ENCODE measurements at places on chromosomes 13 and 19.

DNA sequence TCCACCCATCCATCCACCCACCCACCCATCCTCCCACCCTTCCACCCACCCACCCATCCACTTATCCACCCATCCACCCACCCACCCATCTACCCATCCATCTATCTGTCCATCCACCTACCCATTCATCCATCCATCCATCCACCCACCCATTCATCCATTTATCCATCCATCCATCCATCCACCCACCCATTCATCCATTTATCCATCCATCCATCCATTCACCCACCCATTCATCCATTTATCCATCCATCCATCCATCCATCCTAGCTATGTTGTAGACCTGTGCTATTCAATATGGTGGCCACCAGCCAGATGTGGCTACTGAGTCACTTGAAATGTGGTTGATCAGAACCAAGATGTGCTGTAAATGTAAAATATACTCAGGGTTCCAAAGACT lies 5.1 kb downstream of the CAMSAP3 start:
- no peak for DNase-seq

- no peak for DNase-seq
Measured at GRCh38 chr13:21232599-21232998, 56.1 kb downstream of the MRPL57 start.

GRCh38 chr13:29562786-29563438 lies 32.6 kb downstream of the SLC7A1 start:
- no peak for DNase-seq

GRCh38 chr19:43469160-43469480 lies 3.7 kb upstream of the LYPD3 start:
- no peak for DNase-seq

DNA sequence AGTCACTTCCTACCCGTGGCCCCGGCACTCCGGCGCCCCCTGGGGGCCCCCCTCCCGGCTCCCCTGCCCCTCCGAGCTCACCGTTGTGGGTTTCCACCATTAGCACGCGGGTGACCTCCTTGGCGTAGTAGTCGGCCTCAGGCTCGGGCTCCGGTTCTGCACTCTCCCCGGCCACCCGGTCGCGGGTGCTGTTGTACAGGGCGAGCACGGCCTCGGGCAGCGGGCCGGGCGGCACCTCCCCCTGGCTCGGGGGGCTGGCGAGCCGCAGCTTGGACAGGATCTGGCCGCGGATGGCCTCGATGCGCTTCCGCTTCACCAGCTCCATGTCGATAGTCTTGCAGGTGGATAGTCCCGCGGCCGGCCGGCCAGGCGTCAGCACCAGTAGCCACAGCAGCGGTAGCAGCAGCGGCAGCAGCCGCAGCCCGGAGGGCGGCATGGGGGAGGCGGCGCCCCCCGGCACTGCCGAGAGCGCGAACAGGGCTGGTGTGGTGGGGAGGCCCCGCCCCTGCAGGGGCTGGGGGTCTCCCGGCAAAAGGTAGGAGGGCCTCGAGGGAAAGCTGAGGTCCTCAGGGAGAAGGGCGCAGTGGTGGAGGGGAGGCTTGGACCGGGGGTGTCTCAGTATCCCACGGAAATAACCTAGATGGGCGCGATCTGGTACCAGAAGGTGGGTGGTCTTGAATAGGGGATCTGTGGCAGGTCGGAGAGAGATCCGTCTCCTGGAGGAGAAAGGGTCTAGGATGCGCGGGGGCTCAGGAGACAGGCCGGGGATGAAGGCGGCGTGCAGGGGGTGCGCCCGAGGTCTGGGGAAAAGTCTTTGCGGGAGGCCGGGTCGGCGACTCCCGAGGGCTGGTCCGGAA lies 885 bp downstream of the TGFB1 start:
- DNase-seq = peak; percentile 78

GRCh38 chr13:64867856-64868255 lies 2362.3 kb downstream of the PCDH9 start:
- DNase-seq = no peak

DNA sequence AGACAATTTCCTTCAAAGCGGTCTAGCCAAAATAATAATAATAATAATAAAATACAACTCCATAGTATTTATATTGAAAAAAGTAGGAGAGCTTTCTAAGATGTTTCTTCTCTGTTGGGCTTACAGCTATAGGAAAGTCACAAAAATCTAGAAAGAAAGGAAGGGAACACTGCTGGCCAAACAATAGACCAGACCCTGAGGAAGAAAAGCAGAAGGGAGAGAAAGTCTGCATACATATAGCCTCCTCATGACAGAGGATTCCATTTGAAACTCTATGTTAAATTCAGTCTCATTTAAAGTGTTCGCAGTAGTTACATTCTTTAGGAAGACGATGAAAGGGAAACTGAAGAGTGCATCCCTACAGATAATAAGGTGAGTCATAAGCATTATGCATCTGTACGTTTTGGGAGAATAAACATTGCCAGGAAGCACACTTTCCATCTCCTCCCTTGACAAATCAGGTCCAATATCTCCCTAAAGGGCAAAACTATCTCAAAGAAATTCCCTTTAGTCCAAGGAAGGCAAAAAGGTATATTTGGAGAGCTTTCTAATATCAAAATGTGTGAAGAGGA lies 86.5 kb downstream of the PCDH9 start:
- DNase-seq = no peak

GRCh38 chr13:24627090-24627714 lies 53.0 kb upstream of the ATP12A start:
- no peak for DNase-seq

- DNase-seq = no peak
Measured at GRCh38 chr19:33553530-33554310, 32.1 kb upstream of the PEPD start.

DNA sequence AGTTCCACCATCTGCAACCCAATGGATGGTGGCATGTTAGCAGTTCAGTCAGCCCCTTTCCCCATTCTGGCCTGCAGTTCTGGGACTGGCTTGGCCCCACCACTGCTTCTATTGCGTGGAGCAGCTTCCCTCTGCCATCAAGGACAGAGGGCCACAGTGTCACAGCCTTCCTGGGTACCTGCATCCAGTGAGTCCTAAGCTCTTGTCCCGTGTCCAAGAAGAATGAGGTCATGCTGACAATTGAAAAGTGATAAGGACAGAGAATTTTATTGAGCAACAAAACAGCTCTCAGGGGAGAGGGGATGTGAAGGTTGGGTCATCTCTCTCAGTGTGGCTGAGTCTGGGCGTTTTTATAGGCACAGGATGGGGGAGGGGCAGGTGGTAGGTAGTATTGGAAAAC lies 33.5 kb upstream of the SIN3B start:
- no peak for DNase-seq

GRCh38 chr19:6697291-6697690 lies 23.2 kb downstream of the C3 start:
- DNase-seq = no peak

- no peak for DNase-seq
Measured at GRCh38 chr13:37014609-37015008, 14.0 kb downstream of the EXOSC8 start.

DNA sequence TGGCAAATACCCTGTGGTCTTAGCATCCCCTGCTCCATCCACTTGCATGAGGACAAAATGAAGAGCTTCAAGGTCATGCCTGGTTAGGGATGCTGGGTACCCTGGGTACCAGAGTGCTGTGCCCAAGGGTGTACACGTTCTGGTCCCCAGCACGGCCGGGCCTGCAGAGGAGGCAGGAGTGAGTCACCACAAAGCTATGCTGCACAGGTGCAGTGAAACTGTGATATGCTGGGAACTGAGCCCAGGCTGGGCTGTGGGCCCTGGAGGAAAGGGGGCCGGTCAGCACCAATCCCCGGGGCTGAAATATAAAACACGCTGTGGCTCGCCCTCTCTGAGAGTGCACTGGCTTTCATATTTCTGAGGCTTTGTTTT lies 95.1 kb downstream of the TSHZ3 start:
- no peak for DNase-seq

- no peak for DNase-seq
Measured at GRCh38 chr13:85738696-85739320, 60.4 kb downstream of the SLITRK6 start.

DNA sequence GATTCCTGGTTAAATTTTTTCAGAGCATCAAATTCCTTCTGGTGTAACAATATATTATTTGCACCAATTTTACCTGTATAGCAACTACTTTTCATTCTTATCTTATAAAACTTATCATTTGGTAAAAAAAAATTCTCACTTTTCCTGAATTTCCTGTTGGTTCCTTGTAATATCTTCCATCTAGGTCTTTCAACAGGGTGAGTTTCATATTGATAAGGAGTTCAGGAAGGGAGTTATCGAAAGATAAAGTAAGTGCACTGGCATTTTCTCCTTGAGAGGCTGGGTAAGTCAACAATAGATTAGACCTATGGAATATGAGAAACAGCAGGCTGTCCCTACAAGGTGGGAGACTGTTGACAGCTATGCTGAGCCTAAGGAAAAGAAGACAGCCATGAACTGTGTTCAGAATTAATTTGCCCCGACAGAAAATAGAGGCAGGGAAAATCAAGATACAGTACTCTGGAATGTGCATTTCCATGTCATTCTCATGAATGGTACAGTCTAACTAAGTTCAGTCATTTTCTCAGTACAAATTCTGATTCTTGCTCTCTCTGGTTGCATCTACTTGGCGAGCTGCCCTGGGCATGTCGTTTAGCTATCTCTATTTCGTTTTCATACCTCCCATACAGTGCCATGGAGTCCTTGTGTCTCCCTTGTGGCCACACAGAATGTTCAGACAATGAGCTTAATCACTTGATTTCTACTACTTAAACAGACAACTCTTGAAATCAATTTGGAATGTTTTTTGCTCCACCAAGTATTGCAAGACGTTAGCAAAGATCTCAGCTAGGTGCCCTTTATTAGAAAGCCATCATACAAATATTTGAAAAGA lies 9.9 kb downstream of the IGFL1 start:
- no peak for DNase-seq

DNA sequence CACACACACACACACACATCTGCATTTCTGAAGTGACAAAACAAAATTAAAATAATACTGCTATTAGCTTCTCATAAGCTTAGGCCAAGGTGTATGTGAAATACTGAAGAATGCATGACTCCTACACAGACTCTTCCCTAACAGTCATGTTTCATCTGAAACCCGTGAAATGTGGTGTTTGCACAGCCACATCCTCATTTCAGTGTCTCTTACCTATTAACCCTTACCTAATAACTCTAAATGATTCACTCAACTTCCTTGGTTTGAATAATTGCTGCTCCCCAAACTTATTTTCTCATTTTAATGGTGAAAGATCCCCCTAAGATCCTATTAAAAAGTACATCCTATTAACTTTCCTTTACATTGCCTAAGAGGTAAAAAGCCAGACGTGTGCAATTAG lies 117.6 kb downstream of the MIPEP start:
- no peak for DNase-seq

GRCh38 chr19:42092350-42092749 lies 16.4 kb downstream of the ZNF574 start:
- DNase-seq = peak; percentile 51

DNA sequence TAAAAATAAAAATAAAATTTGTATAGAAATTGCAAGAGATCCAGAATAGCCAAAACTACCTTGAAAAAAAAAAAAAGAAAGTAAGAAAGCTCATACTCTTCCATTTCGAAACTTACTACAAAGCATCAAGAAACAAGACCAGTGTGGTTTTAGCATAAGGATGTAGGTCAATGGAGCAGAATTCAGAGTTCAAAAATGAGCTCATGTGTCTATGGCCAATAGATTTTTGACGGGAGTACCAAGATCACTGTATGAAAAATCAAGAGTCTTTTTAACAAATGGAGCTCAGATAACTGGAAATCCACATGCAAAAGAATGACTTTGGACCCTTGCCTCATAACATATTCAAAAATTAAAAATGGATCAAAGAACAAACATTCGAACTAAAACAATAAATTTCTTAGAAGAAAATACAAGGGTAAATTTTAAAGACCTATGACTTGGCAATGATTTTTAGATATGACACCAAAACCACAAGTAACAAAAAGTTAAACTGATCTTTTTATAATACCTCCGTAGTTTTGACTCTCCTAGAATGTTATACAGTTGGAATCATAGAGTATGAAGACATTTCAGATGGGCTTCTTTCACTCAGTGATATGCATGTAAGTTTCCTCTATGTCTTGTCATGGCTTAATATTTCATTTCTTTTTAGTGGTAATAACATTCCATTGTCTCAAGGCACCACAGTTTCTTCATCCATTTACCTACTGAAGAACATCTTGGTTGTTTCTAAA lies 43.2 kb downstream of the KLF12 start:
- no peak for DNase-seq

DNA sequence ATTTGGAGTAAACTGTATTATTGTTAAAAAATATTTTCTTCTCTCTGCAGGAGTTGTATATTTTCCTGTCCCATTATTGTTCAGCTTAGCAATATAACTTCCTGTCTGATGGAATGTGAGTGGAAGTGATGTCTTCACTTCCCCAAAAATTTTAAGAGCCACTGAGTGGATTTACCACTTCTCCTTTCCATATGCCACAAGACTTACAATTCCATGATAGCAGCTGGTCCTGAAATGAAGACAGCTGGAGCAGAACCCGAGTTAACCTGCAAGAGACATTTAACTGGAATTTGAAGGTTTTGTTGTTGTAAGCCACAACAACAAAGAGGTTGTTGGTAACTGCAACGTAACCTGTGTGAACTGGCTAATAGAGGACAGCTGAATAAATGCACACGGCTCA lies 23.4 kb upstream of the TBC1D4 start:
- no peak for DNase-seq

- peak; percentile 76 for DNase-seq
Measured at GRCh38 chr13:112443995-112444311, 67.8 kb downstream of the SPACA7 start.

GRCh38 chr19:57319869-57320179 lies 448 bp upstream of the ZNF543 start:
- no peak for DNase-seq

GRCh38 chr19:33957804-33958203 lies 161.1 kb downstream of the KCTD15 start:
- no peak for DNase-seq

- no peak for DNase-seq
Measured at GRCh38 chr13:31184981-31185645, 14.7 kb upstream of the B3GLCT start.

GRCh38 chr19:17686023-17686521 lies 2.1 kb downstream of the UNC13A start:
- no peak for DNase-seq

DNA sequence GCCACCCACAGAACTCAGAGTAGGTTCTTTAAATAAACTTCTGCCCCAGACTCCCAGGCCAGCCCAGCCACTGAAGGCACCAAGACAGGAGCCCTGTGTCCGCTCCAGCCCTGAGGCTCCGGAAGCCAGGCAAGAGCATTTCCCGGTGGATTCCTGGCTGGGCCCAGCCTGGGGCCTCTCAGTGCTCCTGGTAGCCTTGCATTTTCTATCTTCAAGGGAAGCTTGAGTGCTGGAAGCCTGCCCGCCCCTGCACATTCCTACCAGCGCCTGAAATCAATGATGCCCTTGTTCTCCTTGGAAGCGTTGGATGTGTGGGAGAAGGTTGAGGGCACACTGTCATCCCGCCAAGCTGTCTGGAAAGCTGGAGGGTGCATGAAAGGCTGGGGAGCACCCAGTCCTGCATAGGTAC lies 70.3 kb downstream of the ALOX5AP start:
- DNase-seq = no peak

- peak; percentile 72 for DNase-seq
Measured at GRCh38 chr13:40026174-40026585, 370.7 kb downstream of the COG6 start.
